ENCODE measurements at places on chromosomes 13 and 19. TPM values are rescaled to one million over a fixed set of nuclear protein-coding genes. Genes with fewer than 3 reads are reported as not detected.

GRCh38 chr19:49614096-49614833, 23.3 kb downstream of the PRR12 start:
- H3K27ac ChIP-seq = peak overlapping the region; percentile 41
- no peak for DNase-seq
- no peaks in the 10 kb centered on the region for H3K36me3 ChIP-seq
- H3K4me1 ChIP-seq = peaks cover 12% of the 10 kb centered on the region
- H3K27me3 ChIP-seq = peaks cover 9% of the 10 kb centered on the region

DNA sequence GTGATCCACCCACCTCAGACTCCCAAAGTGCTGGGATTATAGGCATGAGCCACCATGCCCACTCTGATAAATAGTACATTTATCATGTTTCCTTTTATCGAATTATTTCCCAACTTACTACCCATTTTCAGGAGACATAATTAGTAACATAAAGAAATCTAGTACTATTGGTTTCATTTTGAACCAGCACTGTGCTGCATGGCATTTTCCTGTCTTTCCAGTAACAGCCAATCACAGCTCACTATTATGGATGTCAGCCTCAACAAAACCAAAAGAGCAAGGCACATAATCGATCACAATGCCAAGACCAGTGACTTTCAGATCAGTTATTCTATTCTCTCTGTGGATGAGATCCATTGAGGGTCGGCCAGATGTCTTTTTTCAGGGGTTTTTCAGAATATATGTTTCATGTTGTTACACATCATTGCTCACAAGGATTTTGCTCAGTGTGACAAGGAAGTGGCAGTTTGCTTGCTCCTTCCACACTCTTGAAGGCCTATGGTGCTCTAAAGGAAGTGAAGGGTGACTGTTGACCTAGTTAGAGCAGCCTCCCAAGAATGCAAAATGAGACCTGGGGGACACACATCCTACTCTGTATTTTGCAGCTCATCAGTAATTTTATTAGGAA, 233.4 kb downstream of the KCNRG start:
- H3K4me3 ChIP-seq = no peak overlapping the region
- H3K27me3 ChIP-seq = peaks cover 2% of the 10 kb centered on the region
- H3K4me1 ChIP-seq = peaks cover 4% of the 10 kb centered on the region
- no peak overlapping the region for H3K27ac ChIP-seq
- no peaks in the 10 kb centered on the region for H3K36me3 ChIP-seq
- no peak for DNase-seq

DNA sequence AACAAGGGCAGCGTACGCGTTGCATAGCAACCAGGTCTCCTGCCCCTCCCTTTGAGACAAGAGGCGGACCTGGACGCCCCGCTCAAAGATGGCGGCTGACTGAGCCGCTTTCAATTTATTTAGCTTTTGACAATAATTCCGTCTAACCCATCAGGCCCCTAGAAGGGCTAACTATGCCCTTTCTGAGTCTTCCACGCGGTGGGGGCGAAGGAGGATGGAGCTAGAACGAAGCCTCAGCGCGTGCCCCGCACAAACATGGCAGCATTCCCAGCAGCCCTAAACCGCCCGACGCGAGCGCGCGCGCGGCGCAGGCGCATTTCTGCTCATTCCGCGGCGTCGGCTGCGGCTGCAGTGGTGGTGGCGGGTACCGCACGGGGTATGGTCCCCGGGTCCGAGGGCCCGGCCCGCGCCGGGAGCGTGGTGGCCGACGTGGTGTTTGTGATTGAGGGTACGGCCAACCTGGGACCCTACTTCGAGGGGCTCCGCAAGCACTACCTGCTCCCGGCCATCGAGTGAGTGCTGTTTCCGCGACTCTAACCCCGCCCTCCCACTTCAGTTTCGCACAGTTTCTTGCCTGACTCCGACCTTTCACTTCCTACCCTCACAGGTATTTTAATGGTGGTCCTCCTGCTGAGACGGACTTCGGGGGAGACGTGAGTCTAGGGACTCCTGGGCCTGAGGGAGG, at the start of gene MED25:
MED25 (plus strand) TSS at position 326 of the 685 bp plus-strand sequence; CDS start at position 379, 53 bp downstream.
- peak; percentile 90 for DNase-seq
- peak within 1 kb of the TSS; percentile 97 for H3K27ac ChIP-seq
- peaks cover 3% of the 10 kb centered on the region for H3K4me1 ChIP-seq
- H3K27me3 ChIP-seq = peaks cover 6% of the 10 kb centered on the region
- H3K4me3 ChIP-seq = peak within 1 kb of the TSS; percentile 97
- H3K36me3 ChIP-seq = no peaks in the 10 kb centered on the region

DNA sequence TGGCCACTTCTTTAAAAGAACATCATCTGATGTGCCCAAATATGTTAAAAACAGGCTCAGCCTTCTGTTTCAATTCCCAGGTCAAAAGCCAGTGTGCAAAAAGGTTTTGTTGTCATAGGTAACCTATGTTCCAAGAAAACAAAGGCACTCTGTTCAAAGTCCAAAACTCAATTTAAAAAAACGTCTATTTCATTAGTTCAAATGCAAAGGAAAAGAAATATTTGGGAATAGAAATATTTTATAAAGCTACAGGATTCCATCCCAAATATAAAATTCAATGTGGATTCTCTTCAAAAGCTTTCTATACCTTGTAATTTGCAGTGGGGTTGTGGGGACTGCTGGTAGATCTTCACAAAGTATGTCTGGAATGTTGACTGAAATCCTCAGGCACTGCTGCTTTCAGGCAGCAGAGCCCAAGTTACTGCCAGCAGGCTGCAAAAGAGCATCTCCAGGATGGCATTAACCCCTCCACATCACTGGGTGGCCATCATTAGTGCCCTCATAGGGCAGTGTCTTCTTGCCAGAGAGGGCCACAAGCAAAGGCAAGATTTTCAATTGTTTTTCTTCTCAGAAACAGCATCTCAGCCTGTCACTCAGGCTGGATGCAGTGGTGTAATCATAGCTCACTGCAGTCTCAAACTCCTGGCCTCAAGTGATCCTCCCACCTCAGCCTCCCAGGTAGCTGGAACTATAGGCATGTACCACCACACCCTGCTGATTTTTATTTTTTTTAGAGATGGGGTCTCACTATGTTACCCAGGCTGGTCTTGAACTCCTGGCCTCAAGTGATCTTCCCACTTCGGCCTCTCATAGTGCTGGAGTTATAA, 22.8 kb upstream of the STK24 start:
- DNase-seq = no peak
- H3K27ac ChIP-seq = no peak overlapping the region
- peaks cover 4% of the 10 kb centered on the region for H3K36me3 ChIP-seq
- no peak overlapping the region for H3K4me3 ChIP-seq
- H3K27me3 ChIP-seq = peaks cover 2% of the 10 kb centered on the region

- H3K27me3 ChIP-seq = no peaks in the 10 kb centered on the region
- H3K27ac ChIP-seq = no peak overlapping the region
- H3K36me3 ChIP-seq = peaks cover 10% of the 10 kb centered on the region
- no peak for DNase-seq
Observed at GRCh38 chr13:107192289-107192688, 624.4 kb upstream of the ARGLU1 start.

DNA sequence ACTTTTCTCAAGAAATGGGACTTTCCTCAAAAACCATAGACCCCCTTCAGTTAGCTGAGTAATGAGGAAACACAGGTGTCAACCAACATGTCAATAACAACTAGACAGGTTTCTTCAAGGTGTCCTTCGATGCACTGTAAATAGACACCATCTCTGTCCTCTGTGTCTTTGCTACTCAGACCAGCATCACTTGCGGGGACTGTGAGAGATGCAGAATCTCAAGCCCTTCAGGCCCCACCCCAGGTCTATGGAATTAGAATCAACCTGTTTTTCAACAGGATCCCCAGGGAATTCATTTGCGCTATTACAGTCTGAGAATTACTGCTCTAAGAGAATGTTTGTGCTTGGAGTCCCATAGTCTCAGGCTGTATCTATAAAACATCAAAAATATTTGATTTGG, 469.9 kb downstream of the COG6 start:
- no peak overlapping the region for H3K4me3 ChIP-seq
- H3K27ac ChIP-seq = no peak overlapping the region
- H3K27me3 ChIP-seq = no peaks in the 10 kb centered on the region
- no peaks in the 10 kb centered on the region for H3K36me3 ChIP-seq
- DNase-seq = no peak

- no peak overlapping the region for H3K4me3 ChIP-seq
- no peaks in the 10 kb centered on the region for H3K4me1 ChIP-seq
- no peak overlapping the region for H3K27ac ChIP-seq
Observed at GRCh38 chr19:43460362-43461016, 4.9 kb downstream of the LYPD3 start.

DNA sequence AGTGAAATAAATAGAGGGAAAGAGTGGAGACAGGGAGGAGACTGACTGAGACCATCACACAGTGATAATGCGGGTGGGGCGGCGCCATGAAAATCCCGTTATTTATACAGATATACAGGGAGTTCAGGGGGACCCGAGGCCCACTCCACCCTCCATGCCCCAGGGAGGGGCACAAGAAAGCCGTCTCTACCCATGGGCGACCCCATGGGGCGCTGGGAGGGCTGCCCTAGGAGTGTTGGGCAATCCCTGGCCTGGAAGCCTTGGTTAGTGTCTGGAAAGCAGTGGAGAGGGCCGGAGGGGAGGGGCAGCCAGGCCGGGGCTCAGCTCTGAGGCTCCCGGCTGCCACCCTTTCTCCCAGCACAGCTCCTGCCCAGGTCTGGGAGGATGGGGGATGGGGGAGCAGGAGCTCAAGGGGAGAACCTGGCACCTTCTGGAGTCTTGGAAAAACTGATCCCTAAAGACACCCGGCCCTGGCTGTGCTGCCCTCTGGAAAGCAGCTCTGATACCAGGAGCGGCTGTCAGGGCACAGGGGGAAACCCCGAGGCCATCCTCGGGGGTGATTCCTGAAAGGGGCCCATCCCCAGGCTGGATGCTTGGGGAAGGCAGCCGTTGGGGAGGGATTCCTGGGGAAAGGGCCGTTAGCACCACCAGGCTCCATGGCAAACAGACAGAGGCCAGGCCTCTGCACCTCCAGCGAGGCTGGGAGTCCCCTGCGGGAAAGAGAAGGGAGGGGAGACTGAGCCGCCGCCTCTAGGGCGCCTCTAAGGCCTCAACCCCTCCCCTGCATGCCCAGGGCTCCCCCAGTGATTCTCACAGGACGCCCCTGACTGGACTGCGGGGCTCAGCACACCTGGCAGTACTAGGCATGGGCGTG, 3.0 kb upstream of the PRKD2 start:
- H3K27ac ChIP-seq = no peak overlapping the region
- H3K27me3 ChIP-seq = peaks cover 12% of the 10 kb centered on the region
- H3K4me1 ChIP-seq = peaks cover 20% of the 10 kb centered on the region
- H3K36me3 ChIP-seq = no peaks in the 10 kb centered on the region
- no peak for DNase-seq

DNA sequence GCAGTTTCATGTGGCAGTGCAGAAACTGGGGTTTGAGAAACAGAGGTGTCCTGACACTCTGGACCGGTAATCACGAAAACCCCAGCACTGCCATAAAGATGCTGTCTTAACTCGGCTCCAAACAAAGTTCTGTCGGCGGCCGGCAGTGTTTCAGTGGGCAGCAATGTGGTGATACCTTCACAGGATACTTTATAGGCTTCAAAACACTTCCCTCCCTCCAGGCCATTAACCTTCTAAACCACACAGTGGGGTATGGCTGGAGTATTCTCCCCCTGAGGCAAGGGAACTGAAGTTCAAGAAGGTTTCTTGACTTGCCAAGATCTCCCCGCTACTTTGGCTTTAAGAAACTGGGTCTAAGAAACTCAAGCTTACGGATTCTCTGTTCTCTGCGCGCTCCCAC, 1.1 kb downstream of the RUBCNL start:
- no peaks in the 10 kb centered on the region for H3K4me1 ChIP-seq
- H3K27me3 ChIP-seq = peaks cover 8% of the 10 kb centered on the region
- H3K36me3 ChIP-seq = no peaks in the 10 kb centered on the region

DNA sequence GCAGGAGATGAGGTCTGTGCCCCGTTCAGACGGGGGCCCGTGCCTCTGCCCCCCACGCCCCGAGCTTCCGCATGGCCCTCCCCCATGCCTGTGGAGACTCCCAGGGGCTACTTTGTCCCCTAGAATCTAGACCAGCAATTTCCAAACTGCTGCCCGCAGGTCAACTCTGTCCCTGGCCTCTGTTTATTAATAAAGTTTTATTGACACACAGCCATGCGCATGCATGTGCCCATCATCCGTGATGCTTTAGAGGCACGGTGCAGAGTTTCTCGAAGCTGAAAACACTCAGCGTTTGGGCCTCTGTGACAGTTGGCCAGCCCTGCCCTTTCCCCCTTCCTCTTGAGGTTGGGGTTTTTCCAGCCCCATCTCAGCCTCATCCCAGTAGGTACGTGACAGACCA, 140.0 kb downstream of the KDM4B start:
- peaks cover 10% of the 10 kb centered on the region for H3K27me3 ChIP-seq
- H3K4me1 ChIP-seq = peaks cover 40% of the 10 kb centered on the region
- no peak for DNase-seq

GRCh38 chr13:40101708-40102359, 446.4 kb downstream of the COG6 start:
- DNase-seq = no peak
- no peak overlapping the region for H3K4me3 ChIP-seq
- H3K27ac ChIP-seq = no peak overlapping the region

DNA sequence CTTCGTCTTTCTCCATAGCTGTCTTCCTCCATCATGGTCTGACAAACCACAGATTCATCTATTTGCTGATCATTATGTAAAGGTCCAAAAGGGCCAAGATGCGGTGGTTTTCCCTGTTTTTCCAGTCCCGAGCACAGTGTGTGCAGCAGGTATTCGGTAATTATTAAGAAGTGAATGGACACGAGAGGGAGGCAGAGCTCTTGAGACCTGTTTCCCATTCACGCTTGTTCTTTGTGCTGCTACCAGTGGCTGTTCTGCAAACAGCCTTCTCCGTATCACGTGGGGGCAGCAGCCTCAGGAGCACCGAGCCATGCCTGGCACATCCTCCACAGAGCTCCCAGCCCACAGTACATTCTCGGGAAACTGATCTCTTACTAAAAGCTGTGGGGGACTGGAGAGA, 50.3 kb downstream of the CCDC70 start:
- H3K4me3 ChIP-seq = no peak overlapping the region
- H3K27me3 ChIP-seq = peaks cover 2% of the 10 kb centered on the region
- H3K36me3 ChIP-seq = no peaks in the 10 kb centered on the region
- peaks cover 17% of the 10 kb centered on the region for H3K4me1 ChIP-seq
- no peak for DNase-seq
- H3K27ac ChIP-seq = no peak overlapping the region

- DNase-seq = no peak
- H3K4me1 ChIP-seq = no peaks in the 10 kb centered on the region
- H3K27ac ChIP-seq = no peak overlapping the region
- H3K36me3 ChIP-seq = no peaks in the 10 kb centered on the region
- H3K4me3 ChIP-seq = no peak overlapping the region
Observed at GRCh38 chr19:51441410-51442390, 16.6 kb downstream of the SIGLEC8 start.

GRCh38 chr19:45791744-45792469, 738 bp downstream of the DMWD start:
- peak overlapping the region; percentile 98 for H3K4me3 ChIP-seq
- H3K36me3 ChIP-seq = no peaks in the 10 kb centered on the region
- peaks cover 7% of the 10 kb centered on the region for H3K27me3 ChIP-seq
- peak overlapping the region; percentile 87 for H3K27ac ChIP-seq

- H3K4me1 ChIP-seq = no peaks in the 10 kb centered on the region
- H3K4me3 ChIP-seq = no peak overlapping the region
- H3K27me3 ChIP-seq = no peaks in the 10 kb centered on the region
- no peak for DNase-seq
- no peaks in the 10 kb centered on the region for H3K36me3 ChIP-seq
Observed at GRCh38 chr19:32459204-32459865, 53.8 kb downstream of the DPY19L3 start.

The SLC17A7 gene
- 188 TPM for total RNA-seq

The HIPK4 gene
- total RNA-seq = not detected

The CGB2 gene
- total RNA-seq = not detected

The UHRF1 gene
- 10.4 TPM for total RNA-seq

The SUGP2 gene
- 201 TPM for total RNA-seq

The DCT gene
- 0.07 TPM for total RNA-seq

The ZNF93 gene
- 50.1 TPM for total RNA-seq

The SLC8A2 gene
- 115 TPM for total RNA-seq

All from glutamatergic neuron (in vitro differentiated cells).